ENCODE measurements at places on chromosomes 3 and 15.

- H3K27me3 ChIP-seq: no peaks in the 10 kb centered on the region
- no peak overlapping the region for H3K27ac ChIP-seq
- no peaks in the 10 kb centered on the region for H3K4me1 ChIP-seq
- DNase-seq: no peak
- H3K36me3 ChIP-seq: peaks cover 85% of the 10 kb centered on the region
Measured at GRCh38 chr15:42726114-42726513, 10.8 kb downstream of the CDAN1 start.

- no peaks in the 10 kb centered on the region for H3K27me3 ChIP-seq
- H3K27ac ChIP-seq: no peak overlapping the region
- no peak for DNase-seq
- no peak overlapping the region for H3K4me3 ChIP-seq
Measured at GRCh38 chr15:33467816-33468163, 157.0 kb downstream of the RYR3 start.

GRCh38 chr3:38782148-38782547 is 33.9 kb downstream of the SCN10A start:
- no peaks in the 10 kb centered on the region for H3K27me3 ChIP-seq
- H3K36me3 ChIP-seq: no peaks in the 10 kb centered on the region
- H3K27ac ChIP-seq: no peak overlapping the region
- no peak overlapping the region for H3K4me3 ChIP-seq
- H3K4me1 ChIP-seq: no peaks in the 10 kb centered on the region
- no peak for DNase-seq

GRCh38 chr3:107938143-107938542 is 152.7 kb downstream of the CD47 start:
- no peaks in the 10 kb centered on the region for H3K36me3 ChIP-seq
- H3K4me1 ChIP-seq: no peaks in the 10 kb centered on the region
- no peak overlapping the region for H3K27ac ChIP-seq
- H3K27me3 ChIP-seq: no peaks in the 10 kb centered on the region
- no peak for DNase-seq

DNA sequence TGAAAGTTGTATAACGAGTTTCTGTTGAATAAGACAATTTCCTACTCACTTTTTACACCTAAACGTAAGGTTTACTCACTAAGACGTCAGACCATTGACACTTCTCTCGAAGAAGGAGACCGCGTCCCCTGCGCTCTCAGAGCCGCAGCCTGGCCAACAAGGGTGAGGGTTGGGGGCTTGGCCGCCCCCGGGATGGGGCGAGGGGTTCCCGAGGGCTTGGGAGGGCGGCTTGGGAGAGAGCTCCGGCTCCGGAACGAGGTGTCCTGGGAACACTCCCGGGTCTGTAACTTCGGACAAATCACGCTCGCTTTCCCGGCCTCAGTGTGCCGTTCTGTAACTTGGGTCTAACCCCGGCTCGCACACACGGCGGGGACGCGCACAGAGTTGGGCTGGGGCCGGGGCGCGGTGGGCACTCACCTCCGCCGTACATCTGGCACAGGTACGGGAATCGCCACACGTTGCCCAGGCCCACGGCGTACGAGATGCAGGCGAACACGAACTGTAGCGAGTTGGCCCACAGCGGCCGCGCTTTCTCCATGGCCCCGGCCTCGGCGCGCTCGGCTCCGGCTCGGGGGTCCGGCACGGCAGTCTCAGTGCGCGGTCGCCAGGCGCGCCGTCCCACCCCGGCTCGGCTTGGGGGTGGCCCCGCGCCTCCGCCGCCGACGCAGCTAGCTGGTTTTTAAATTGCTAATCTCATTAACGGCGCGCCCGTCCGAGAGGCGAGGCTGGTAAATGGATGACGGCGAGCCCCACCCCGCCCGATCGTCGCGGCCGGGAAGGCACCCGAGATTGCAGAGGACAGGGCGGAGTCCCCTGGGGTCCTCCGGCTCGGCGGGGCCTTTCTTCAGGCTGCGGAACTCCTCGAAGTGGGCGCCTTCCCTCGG is at the start of gene SLC6A20:
SLC6A20 (minus strand) TSS at position 655 of the 884 bp plus-strand sequence; CDS start at position 538, 117 bp downstream.
- peak within 1 kb of the TSS; percentile 38 for H3K4me3 ChIP-seq
- H3K27me3 ChIP-seq: peaks cover 18% of the 10 kb centered on the region
- H3K36me3 ChIP-seq: no peaks in the 10 kb centered on the region
- peaks cover 26% of the 10 kb centered on the region for H3K4me1 ChIP-seq
- DNase-seq: no peak
- H3K27ac ChIP-seq: no peak within 1 kb of the TSS

GRCh38 chr3:159839561-159840379 is 148.9 kb upstream of the IL12A start:
- H3K27ac ChIP-seq: no peak within 1 kb of the TSS
- H3K27me3 ChIP-seq: no peaks in the 10 kb centered on the region
- no peak for DNase-seq
- peaks cover 3% of the 10 kb centered on the region for H3K4me1 ChIP-seq
- no peaks in the 10 kb centered on the region for H3K36me3 ChIP-seq

GRCh38 chr3:115859002-115859807 is 235.9 kb downstream of the GAP43 start:
- no peak for DNase-seq
- no peaks in the 10 kb centered on the region for H3K27me3 ChIP-seq
- H3K27ac ChIP-seq: no peak overlapping the region
- no peak overlapping the region for H3K4me3 ChIP-seq

GRCh38 chr15:100944986-100945385 is 25.8 kb downstream of the LRRK1 start:
- H3K4me3 ChIP-seq: no peak overlapping the region
- no peaks in the 10 kb centered on the region for H3K27me3 ChIP-seq
- DNase-seq: no peak
- no peaks in the 10 kb centered on the region for H3K4me1 ChIP-seq
- H3K36me3 ChIP-seq: no peaks in the 10 kb centered on the region

GRCh38 chr15:34336991-34337556 is 507 bp downstream of the SLC12A6 start:
- peak overlapping the region; percentile 97 for H3K27ac ChIP-seq
- peaks cover 7% of the 10 kb centered on the region for H3K36me3 ChIP-seq
- no peaks in the 10 kb centered on the region for H3K27me3 ChIP-seq
- DNase-seq: no peak
- peak overlapping the region; percentile 89 for H3K4me3 ChIP-seq

- H3K4me3 ChIP-seq: no peak overlapping the region
- no peak overlapping the region for H3K27ac ChIP-seq
- DNase-seq: no peak
- no peaks in the 10 kb centered on the region for H3K4me1 ChIP-seq
- H3K36me3 ChIP-seq: no peaks in the 10 kb centered on the region
- no peaks in the 10 kb centered on the region for H3K27me3 ChIP-seq
Measured at GRCh38 chr3:36060950-36061349, 319.4 kb upstream of the STAC start.

DNA sequence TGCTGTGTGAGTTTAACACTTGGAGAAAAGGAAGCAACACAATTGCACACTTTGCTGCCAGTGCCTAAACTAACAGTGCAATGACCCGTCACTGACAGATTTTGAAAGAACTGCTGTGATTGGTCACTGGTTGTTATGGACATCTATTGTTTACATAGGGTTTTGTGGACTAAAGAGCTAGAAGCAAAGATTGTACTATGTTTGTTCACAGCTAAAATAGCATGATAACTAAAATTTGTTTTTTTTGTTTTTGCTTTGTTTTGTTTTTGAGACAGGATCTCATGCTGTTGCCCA is 112.4 kb upstream of the GOLGA8J start:
- H3K4me1 ChIP-seq: no peaks in the 10 kb centered on the region
- no peaks in the 10 kb centered on the region for H3K36me3 ChIP-seq
- H3K27ac ChIP-seq: no peak overlapping the region
- H3K27me3 ChIP-seq: peaks cover 42% of the 10 kb centered on the region
- no peak overlapping the region for H3K4me3 ChIP-seq
- DNase-seq: no peak
